Stimulated activated CD4-positive, alpha-beta T cell treated with anti-CD3 and anti-CD28 coated beads, Interleukin-1b, Interleukin-23, amount 100 ng/mL, for 1 hour (primary cell): ENCODE measurements at places on chromosomes 2 and 18.

DNA sequence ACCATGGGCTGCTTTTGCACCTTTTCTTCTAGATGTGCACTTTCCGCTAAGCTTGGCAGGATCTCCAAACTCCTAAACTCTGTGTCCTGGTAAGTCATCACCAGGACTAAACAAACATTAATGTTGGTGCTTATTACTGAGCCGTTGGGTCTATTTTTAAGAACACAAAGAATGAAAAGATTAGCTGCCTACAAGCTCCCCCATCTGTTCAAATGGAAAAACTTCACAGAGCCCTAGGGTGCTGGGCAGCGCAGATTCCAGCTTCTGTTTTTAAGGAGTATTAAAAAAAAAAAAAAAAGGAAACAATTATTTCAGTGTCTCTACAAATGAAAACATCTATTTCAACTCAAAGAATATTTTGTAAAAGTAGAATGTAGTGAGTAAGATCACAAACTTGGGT lies 97.8 kb upstream of the AQP4 start:
- DNase-seq: no peak

- DNase-seq: no peak
Measured at GRCh38 chr2:237341872-237342271, 72.1 kb downstream of the COL6A3 start.

DNA sequence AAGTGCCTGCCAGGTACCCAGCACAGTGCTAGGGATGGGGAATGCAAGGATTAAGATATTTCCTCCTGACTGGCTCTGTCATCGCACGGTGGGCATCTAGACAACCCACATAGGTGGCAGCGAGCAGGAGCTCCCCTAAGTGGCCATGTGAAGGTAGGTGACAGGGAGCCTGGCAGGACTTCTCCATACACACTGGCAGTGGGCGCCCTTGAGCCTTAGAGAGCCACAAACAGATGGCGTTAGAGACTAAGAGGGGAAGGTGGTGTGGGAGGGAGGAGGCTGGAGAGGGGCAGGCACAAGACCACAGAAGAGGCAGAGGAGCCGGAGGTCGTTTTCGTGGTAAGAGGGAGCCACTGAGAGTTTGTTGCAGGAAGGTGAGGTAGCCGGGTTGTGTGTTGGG lies 15.2 kb downstream of the PRELID3A start:
- no peak for DNase-seq

DNA sequence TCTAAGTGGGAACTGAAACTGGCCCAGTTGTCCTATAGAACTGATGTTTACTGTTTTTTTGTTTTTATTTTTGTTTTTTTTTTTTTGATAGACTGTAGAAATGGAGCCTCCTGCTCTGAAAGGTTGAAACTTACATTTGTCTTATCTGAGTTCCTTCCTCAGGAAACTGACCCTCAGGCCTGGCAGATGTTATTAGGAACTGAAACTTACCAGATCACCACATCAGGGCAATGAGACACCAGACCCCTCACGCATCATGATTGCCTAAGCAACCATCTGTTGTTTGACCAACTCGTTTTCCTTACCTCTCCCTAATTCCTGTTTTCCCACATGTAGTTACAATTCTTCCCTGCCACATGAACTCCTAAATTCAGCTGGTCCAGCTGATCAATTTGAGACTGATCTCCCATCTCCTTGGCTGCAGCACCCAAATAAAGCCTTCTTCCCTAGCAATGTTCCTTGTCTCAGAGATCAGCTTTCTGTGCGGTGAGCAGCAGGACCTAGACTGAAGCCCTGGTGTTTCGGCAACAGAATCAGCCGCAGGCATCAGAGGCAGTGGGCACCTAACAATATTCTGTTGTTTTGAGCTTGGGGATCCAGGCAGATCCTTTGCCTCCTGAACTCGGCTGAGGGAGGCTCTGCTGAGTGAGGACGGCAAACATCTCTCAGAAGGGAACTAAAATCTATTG lies 96.8 kb downstream of the MSH2 start:
- no peak for DNase-seq

GRCh38 chr2:96535331-96535730 lies 1.2 kb upstream of the ARID5A start:
- DNase-seq: no peak

- DNase-seq: no peak
Measured at GRCh38 chr2:15799432-15799827, 140.9 kb upstream of the MYCN start.

DNA sequence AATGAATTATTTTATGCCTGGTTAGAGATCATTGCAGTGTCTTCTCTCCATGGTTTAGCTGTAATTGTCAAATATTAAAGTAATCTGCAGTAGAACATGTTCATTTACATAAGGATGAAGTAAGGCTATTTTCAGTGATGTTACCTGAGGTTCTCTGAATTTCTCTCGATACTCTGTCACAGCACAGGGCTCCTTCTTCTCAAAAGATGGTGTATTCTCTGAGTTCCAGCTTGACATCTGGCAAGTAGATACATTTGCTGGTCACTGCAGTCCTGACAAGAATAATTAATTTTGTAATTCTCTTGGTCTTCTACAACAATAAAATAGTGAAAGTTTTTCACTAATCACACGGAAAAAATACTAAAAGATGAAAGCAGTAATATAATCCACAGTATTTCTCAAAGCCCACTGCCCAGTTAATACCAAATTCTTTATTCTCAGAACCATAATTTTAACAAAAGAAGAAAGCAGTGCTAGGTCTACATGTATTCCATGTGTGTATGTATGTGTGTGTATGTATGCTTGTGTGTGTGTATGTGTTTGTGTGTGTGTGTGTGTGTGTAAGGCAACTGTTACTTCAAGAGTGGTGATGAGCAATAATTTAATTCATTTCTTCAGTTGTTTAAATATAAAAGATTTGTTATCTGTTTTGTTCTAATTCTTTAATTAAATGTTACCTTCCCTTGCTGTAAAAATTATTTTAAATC lies 1165.5 kb upstream of the SLC39A10 start:
- no peak for DNase-seq

GRCh38 chr18:31091350-31091749 lies 10.9 kb downstream of the DSC2 start:
- no peak for DNase-seq

- DNase-seq: no peak
Measured at GRCh38 chr18:75376004-75376403, 51.5 kb downstream of the SMIM21 start.

GRCh38 chr2:3290655-3291054 lies 87.0 kb downstream of the EIPR1 start:
- DNase-seq: no peak

GRCh38 chr2:20551945-20552328 lies 99.0 kb downstream of the HS1BP3 start:
- no peak for DNase-seq

GRCh38 chr2:141557329-141558095 lies 573.3 kb downstream of the LRP1B start:
- no peak for DNase-seq

GRCh38 chr18:34772887-34773286 lies 62.8 kb downstream of the DTNA start:
- no peak for DNase-seq

- DNase-seq: no peak
Measured at GRCh38 chr2:50648041-50648700, 383.8 kb downstream of the NRXN1 start.

DNA sequence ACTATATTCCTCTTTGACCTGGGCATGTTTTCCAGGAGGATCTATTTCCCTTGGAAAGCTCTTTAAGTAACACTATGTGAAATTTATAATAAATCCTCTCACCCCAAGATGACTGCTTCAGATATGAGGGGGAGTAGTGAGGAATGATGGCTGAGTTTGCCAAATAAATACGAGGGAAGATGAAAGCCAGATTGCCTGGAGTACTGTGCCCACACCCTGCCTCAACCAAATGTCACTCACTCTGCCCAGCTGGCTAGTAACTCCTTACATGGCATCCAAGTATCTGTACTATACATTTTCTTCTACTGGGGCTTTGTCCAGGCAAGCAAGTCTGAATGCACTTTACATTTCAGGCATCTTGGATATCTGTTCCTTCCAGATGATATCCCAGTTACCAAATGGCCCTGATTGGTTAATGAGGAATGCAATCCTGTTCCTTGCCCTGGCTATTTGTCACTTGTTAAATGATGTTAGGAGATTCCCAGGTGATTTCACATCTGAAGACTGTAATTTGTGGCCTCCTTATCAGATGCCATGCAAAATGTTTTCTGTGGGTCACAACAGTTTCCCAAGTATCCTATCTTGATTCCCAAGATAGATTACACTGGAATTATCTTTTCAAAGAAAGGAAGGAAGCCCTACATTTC lies 191.8 kb downstream of the IKZF2 start:
- DNase-seq: no peak

GRCh38 chr2:235612181-235612950 lies 118.5 kb downstream of the AGAP1 start:
- DNase-seq: no peak

DNA sequence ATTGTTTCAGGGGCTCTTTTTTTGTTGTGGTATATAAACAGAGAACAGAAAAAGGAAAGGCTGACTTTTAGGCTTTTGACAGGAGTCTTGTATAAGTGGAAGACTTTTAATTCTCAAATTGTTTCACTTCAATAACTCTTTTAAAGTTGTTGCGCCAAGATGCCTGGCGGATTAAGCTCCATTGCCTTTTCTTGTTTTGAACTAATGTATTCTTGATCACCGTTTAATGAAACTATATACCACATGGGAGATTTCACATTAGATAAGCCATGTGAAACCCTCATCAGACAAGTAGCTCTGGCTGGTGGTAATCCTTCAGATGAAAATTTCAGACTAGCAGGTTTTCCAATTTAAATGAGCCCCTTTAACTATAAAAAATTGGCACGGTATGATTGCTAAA lies 257.4 kb downstream of the CCDC178 start:
- DNase-seq: no peak

- DNase-seq: no peak
Measured at GRCh38 chr2:28355521-28356094, 37.0 kb upstream of the FOSL2 start.

GRCh38 chr2:68292108-68292710 lies 27.5 kb downstream of the CNRIP1 start:
- no peak for DNase-seq

DNA sequence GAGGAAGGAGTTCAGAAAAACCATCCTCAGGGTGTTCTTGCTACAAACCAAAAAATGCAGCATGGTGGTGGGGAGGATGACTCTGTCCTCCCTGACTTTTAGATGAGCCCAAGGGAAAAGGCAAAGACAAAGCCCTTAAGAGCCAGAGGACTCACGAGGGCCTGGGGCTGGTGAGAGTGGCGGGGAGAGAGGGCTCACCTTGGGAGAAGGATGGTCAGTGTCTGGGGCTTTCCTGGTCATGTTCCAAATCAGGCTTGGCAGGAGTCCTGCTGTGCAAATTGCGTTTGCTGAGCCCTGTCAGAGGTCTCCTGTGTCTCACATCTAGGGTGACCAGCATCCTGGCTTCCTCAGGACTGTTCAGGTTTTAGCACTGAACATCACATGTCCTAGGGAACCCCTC lies 4.7 kb downstream of the UGT1A1 start:
- no peak for DNase-seq

DNA sequence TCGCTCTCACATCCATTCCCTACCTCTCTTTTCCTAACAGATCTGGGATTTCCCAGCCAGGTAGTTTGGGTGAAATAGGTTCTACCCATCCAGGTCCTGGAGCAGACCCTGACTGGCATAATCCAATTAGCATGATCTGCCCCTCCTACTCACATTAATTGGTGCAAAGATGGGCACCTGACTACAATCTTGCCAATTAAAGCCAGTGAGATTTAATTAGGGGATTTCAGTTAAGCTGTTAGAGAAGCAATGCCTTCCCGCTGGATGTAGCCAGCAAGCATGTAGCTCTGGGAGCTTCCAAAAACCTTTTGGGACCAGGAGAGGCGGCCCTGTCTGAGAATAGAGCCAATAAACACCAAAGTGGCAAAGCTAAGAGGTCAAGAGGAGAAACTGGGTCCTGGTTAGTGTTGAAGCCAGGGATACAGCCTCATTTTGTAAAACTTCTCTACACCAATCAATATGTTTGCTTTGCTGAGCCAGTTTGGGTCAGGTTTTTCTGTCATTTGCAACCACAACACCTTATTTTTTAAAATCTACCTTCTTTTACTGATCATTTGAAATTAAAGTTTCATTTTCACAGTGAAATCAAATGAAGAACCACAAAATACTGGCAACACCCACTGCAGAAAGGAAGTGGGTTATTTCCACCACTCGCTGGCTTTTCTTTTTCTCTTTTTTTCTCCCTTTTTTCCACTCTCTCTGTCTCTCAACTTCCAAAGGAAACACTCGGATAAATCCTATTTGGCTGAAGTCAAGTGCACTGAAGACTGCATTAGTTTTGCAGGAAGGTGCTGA lies 3.2 kb upstream of the TTC39C start:
- DNase-seq: no peak

GRCh38 chr18:67636597-67637385 lies 120.3 kb upstream of the DSEL start:
- DNase-seq: no peak

DNA sequence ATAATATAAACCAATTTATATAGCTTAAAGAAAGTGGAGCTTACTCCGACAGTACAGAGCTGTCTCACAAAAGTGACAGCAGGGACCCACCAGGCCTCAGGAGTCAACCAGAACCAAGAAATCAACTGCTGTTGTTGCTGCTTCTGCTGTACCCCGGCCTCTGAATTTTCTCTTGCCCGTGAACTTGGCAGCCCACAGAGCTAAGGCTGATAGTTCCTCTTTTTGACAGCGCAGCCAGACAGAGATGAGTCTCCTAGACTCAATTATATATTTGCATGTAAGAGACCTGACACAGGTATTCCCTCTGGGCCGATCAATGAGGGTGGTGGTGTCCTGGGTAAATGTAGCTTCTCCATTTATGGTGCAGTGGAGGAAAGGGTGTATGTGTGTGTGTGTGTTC lies 109.4 kb downstream of the KCTD1 start:
- DNase-seq: no peak

DNA sequence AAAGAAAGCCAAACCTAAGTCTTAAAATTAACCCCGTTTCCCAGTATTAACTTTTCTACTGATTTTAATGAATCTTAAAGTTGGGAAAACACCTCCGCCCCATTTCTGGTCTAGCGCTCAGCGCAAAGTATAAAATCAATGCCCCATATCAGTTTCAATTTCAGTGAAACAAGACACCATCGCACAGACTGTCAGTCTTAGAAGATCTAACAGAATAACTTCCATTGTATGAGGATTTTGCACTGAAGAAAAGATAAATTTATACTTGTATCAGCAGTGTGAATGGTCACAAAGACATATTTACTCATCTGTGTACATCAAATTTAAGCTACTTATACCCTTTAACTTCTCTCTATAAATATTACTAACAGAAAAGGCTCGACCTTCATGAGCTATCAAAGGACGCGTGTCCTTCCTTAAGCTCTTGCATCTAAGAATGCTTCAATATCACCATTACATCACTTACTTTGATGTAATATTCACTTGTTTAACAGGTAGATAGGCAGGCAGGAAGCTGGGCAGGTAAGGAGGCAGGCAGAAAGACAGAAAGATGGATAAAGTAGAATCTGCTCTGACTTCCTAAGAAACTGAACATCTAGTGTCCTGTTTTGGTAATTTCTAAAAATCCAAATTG lies 183.0 kb downstream of the TCF4 start:
- no peak for DNase-seq
